ENCODE measurements at places on chromosomes 7 and 10.

DNA sequence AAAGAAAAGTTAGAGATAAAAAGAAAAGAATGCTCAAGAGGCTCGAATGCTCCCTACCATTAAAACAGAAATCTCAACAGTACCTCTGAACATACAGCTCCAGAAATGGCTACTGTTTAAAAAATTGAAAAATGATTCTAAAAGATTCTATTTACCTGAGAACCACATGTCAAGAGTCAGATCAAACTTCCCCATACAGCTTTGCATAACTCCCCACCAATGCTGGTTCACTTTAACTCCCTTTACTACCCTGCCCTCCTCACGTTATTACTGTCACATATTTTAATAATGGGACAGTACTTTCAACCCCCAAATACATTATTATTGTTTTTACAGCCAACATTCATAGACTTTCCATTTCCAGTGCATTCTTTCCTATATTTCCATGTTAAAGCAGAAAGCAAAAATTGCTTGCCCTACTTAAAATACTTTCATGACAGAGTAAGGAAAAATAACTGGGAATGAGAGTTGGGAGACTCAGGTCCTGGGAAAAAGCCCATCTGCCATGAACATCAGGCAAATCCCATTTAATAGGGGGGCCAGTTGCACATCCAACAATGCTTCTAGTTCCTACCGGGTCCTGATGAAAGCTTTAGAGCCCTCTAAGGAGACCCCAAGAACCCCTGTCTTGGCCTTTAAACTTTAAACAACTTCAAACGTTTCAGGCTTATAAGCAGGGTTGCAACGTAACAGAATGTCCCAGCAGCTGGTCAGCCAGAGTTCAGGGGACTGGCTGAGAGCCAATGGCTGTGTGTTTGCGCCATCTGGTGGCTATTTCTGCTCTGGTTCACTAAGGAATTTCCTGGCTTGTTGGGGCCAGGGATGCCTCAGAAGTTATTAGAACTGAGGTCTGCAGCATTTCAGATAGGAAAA, 247.4 kb downstream of the ELMO1 start:
- DNase-seq = peak; percentile 13

DNA sequence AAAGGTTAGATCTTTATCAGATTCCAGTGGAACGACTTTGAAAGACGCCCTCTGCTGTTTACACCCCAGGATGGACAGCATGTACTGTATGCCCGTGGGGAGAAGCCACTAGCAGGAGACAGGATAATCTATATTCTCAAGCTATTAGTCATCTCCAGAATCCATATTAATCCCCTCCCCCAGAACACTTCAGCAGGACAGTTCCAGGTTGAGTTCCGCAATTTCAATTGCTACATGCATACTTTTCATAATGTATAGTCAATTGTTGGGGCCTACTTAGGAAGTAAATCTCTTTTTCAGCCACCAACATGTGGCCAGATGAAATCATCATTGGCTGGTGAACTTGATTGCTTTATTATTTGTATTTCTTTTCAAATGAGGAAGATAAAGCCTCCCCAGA, 313.1 kb upstream of the SMIM30 start:
- no peak for DNase-seq

DNA sequence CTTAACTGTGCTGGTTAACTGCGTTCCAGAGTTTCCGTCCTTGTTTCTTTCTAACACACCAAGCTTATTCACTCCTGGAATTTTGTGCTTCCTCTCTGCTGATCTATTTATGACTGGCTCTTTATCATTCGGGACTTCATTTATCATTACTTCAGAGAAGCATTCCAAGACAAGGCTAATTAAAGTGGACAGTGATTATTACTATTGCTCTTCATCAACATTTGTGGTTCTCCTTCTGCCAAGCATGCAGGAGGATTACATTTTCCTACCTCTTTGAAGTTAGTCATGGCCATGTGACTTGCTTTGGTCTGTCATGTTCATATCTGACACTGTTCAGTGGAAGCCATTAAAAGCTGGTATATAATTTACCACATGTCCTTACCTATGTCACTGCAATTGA, 172.4 kb upstream of the AGR3 start:
- no peak for DNase-seq

- DNase-seq = no peak
Measured at GRCh38 chr10:68861253-68861652, 33.9 kb downstream of the STOX1 start.

DNA sequence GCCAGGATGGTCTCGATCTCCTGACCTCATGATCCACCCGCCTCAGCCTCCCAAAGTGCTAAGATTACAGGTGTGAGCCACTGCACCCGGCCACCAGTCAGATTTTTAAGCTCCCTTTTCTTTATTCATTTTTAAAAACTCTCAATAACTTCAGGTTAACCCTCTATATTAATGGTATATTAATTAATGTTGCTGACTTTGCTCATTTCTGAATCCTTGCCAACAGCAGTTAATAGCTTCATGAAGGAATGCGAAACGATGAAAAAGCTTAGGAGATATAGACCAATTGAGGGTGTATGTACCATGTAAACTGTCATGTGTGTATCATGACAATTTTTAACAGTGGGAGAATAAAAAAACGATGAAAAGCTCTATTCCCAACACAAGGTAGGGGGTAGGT, 27.5 kb downstream of the PNPLA8 start:
- no peak for DNase-seq

- DNase-seq = no peak
Measured at GRCh38 chr7:122689346-122690109, 9.4 kb downstream of the RNF133 start.

DNA sequence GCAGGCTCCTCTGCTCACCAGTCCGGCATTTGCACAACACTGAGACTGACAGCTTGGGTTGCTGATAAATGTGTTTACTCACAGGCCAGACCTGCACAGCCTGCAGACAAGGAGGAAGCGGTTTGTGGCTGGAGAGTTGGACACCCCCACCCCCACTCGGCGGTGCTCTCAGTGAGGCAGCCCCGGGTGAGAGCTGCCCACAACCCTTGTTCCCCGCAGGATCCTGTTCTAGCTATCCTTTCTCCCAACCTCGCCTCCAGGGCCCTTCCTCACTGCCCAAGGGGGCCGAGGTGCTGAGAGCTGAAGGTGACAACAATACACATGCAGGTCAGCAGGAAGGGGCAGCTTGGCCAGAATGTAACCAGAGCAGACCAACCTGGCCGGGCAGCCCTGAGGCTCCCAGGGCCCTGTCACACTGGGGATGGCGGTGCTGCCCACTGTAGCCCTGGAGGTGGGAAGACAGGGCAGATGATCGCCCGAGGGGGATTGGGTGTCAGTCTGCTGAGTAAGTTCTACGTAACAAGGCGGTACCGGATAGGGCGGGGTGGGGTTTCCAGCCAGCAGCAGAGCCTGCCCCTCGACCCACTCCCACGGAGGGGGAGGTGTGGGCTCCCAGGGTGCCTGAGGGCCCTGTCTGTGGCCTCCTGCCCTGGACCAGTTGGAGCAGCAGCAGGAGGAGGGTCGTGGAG, 2.1 kb upstream of the ADAM8 start:
- peak; percentile 75 for DNase-seq

- no peak for DNase-seq
Measured at GRCh38 chr10:76881477-76882220, 756.0 kb downstream of the KCNMA1 start.

- DNase-seq = no peak
Measured at GRCh38 chr7:35420656-35421055, 166.8 kb upstream of the TBX20 start.

DNA sequence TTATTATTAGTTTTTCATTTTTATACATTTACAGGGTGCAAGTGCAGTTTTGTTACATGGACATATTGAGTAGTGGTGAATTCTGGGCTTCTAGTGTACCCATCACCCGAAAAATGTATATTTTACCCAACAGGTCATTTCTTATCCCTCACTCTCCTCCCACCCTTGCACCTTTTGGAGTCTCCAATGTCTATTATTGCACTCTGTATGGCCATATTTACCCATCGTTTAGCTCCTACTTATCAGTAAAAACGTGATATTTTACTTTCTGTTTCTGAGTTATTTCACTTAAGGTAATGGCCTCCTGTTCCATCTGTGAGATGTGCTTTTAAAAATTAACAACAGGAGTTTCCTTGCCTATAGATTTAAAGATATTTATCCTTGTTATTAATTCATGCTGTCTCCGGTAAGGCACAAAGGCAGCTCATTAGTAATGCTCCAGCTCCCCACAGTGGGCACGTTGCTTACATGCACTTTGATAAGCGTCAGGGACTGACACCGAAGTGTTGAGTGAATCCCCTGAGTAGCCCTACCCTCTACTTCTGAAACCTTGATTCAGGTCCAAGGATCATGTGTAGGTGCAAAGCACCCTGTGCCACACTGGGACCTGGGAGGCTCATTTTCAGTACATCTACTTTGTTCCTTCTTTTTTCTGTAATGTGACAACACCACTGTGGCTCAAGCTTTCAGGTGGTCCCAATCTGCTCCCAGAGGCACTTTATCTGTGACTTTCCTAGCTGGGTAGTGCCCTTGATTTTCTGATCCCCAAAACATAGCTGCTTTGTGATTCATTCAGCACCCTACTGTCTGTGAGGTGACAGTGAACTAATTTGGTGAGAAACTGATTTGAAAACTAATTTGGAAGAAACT, 27.3 kb downstream of the HYAL4 start:
- DNase-seq = no peak

GRCh38 chr7:6128205-6128604, 97.0 kb downstream of the ANKRD61 start:
- DNase-seq = no peak

Data from CD8-positive, alpha-beta memory T cell (primary cell).